ENCODE measurements at places on chromosomes 13 and 19.

DNA sequence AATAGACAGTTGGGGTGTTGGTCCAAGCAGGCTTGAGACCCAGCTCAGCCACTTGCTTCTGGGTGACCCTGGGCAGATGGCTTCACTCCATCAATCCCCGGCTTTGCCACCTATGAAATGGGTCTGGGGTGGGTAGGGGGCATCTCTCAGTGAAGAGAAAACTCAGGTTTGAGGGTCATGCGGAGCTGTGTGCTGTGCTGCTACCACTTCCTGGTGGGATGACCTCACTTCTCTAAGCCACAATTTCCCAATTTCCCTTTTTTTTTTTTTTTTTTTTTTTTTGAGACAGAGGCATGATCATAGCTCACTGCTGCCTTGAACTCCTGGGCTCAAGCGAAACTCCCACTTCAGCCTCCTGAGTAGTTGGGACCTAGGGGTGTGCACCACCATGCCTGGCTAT, 4.6 kb upstream of the PLAUR start:
- DNase-seq, result no peak

DNA sequence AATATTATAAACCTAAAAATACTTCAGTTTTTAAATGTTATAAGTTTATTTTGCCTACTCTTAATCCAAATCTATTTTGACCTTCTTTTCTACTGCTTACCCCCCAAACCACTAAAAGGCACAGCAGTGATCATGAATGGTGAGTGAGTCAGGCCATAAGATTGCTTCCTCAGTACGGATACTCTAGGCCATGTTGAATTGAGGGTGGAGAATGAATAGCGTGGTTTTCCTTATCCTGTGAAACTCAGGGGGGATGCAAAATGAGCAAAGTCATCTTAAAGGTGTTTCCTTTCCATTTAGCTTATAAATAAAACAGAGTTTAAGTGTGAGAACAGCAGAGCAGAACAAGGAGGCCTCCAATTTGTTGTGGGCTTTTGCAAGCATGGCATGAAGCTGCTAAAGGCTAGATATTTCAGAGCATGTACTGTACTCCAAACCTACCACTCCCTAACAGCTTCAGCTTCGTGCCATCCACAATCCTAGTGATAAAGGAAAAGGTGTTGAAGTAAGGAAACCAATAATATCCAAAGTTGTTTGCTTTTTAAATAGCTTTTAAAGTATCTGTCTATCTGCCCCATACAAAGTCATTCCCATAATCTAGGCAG, 25.0 kb downstream of the SERPINE3 start:
- no peak for DNase-seq

DNA sequence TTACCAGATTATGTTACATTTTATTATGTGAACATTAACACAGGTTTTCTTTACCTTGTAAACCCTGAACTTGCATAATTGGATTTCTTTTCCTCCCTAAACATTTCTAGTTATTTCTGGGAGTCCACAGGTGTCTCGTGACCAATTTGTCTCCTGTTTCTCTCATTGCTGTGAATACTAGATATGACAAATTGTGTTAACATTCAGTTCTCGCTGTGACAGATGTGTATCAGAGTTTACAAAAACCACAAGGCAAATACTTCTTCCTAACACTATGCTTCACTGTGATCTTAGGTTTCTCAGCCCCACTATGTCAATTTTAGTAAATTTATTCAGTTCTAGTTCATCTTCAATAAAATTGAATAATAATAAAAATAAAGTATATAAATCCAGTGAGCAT, 1554.9 kb downstream of the EFNB2 start:
- DNase-seq, result no peak

DNA sequence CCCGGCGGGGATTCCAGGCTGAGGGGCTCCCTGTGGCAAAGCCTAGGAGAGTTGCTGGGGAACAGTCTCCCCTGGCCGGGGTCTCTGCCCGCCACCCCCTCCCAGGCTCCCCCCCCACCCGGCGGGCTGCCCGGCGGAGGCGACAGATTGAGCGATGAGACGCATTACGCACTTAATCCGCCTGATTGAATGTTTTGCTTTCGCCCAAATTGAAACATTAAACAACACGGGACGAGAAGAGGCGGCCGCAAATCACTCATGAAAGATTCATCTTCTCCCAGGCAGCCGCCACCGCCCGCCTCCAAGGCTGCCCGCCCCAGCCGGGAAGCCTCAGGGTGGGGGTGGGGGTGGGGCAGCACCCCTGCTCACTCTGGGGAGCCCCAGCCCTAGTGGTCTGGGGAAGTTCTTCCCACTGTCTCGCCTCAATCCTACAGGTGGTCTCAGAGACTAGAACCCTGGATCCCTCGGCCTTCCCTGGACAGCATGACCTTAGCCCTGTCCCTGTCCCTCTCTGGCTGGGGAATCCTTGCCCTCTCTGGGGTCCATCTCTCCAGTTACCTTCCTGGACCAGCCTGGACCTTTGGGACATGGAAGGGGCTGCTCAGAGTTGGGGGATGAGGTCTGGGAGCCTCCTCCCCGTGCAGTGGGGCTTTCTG, 7.6 kb upstream of the ERFL start:
- no peak for DNase-seq

- DNase-seq, result no peak
Measured at GRCh38 chr13:26487781-26488180, 69.7 kb upstream of the WASF3 start.

DNA sequence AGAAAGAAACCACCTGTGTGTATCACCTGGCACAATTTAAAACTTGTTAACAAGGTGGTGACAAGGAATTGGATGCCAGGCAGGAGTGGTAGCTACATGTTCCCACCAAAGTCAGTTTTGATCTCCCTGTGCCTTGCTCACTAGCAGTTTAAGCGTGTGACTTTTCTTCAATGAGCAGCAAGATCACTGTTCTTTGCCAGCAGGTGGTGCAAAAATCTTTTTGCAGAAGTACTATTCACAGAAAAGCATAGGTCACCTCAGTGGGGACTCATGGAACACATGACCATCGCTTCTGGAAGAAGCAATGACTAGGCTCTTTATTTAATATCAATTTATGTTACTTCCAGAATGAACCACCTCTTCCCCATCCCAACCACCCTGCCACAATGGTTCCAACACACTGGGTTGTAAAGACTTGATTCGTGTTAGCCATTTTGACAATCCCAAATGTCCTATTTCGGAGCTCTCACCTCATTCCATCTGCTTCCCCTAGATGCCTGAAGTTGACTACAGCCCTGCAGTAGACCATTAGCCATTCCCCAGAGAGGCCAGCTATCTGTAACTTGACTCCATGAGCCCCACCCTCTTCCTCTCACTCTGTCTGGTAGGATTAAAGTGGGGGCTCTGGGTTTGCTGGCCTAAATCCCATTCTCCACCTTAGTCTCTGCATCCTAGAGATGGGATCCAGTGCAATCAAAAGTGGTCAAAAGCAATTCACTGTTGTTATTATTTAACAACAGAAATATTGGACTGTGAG, 59.1 kb upstream of the TNFRSF19 start:
- no peak for DNase-seq

GRCh38 chr19:3206216-3206953, 18.1 kb upstream of the CELF5 start:
- DNase-seq, result no peak

- no peak for DNase-seq
Measured at GRCh38 chr13:25463496-25463895, 91.7 kb downstream of the ATP8A2 start.

- no peak for DNase-seq
Measured at GRCh38 chr13:80740071-80740470, 399.1 kb upstream of the SPRY2 start.

GRCh38 chr19:48629297-48629598, 7.9 kb downstream of the DBP start:
- DNase-seq, result no peak

GRCh38 chr19:58355908-58356765, 2.8 kb upstream of the A1BG start:
- DNase-seq, result no peak

- DNase-seq, result no peak
Measured at GRCh38 chr19:30390356-30390988, 18.3 kb downstream of the ZNF536 start.

GRCh38 chr19:19679176-19680073, 10.8 kb downstream of the ZNF101 start:
- DNase-seq, result no peak

- no peak for DNase-seq
Measured at GRCh38 chr13:18977857-18978256, 203.8 kb downstream of the TUBA3C start.

- DNase-seq, result no peak
Measured at GRCh38 chr13:86155756-86156155, 356.5 kb upstream of the SLITRK6 start.

- DNase-seq, result peak; percentile 91
Measured at GRCh38 chr19:8240274-8241229, 31.4 kb downstream of the CERS4 start.

DNA sequence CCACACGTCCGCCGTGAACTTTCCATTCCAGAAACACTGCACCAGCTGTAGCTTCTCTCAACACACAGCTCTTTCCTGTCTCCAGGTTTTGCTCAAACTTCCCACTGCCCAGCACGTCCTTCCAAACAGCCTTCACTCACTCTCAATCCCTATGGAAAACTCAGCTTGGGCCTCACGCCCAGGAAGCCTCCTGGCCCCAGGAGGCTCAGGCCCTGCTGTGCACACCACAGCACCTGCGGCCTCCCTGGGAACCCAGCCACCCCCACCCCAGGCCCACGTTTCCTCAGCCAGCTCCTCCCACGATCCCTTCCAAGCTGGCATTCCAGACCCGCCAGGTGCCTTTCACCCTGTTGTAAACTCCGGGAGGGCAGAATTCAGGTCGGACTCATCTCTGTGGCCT, 35.2 kb downstream of the C13orf46 start:
- no peak for DNase-seq

GRCh38 chr13:25945596-25945995, 106.2 kb downstream of the SHISA2 start:
- DNase-seq, result no peak
